ENCODE measurements at places on chromosomes 6 and 20. TPM values are rescaled to one million over a fixed set of nuclear protein-coding genes. Genes with fewer than 3 reads are reported as not detected.

- no peak overlapping the region for H3K4me3 ChIP-seq
- H3K36me3 ChIP-seq: no peaks in the 10 kb centered on the region
- H3K27ac ChIP-seq: no peak overlapping the region
- no peaks in the 10 kb centered on the region for H3K27me3 ChIP-seq
These were observed 12.0 kb downstream of the CD83 start for GRCh38 chr6:14129575-14129974.

GRCh38 chr20:53691811-53692192, 98.2 kb upstream of the ZNF217 start:
- H3K4me1 ChIP-seq: no peaks in the 10 kb centered on the region
- no peak for DNase-seq
- no peaks in the 10 kb centered on the region for H3K36me3 ChIP-seq
- no peaks in the 10 kb centered on the region for H3K27me3 ChIP-seq

- no peak for DNase-seq
- H3K4me1 ChIP-seq: no peaks in the 10 kb centered on the region
These were observed 58.8 kb downstream of the BMP6 start for GRCh38 chr6:7784706-7785105.

- no peaks in the 10 kb centered on the region for H3K4me1 ChIP-seq
- H3K4me3 ChIP-seq: no peak overlapping the region
- no peak for DNase-seq
- no peak overlapping the region for H3K27ac ChIP-seq
- H3K27me3 ChIP-seq: peaks cover 28% of the 10 kb centered on the region
These were observed 398 bp upstream of the SPATS1 start for GRCh38 chr6:44342052-44342451.

GRCh38 chr20:40156600-40157317, 532.3 kb downstream of the MAFB start:
- no peak overlapping the region for H3K4me3 ChIP-seq
- H3K4me1 ChIP-seq: no peaks in the 10 kb centered on the region
- H3K27ac ChIP-seq: no peak overlapping the region
- no peaks in the 10 kb centered on the region for H3K36me3 ChIP-seq
- no peaks in the 10 kb centered on the region for H3K27me3 ChIP-seq

GRCh38 chr20:50329981-50330503, 139.4 kb downstream of the CEBPB start:
- no peaks in the 10 kb centered on the region for H3K27me3 ChIP-seq
- no peak overlapping the region for H3K4me3 ChIP-seq
- H3K27ac ChIP-seq: no peak overlapping the region
- H3K36me3 ChIP-seq: no peaks in the 10 kb centered on the region

HAO1 gene
- total RNA-seq: not detected

SLC17A3 gene
- not detected for total RNA-seq

Data from neural progenitor cell (in vitro differentiated cells).